NCI-H1930 (cell line): ENCODE measurements at places on chromosomes 5 and 9.
A peak's percentile ranks its signal among the peaks of the same experiment; 100 is the strongest.

DNA sequence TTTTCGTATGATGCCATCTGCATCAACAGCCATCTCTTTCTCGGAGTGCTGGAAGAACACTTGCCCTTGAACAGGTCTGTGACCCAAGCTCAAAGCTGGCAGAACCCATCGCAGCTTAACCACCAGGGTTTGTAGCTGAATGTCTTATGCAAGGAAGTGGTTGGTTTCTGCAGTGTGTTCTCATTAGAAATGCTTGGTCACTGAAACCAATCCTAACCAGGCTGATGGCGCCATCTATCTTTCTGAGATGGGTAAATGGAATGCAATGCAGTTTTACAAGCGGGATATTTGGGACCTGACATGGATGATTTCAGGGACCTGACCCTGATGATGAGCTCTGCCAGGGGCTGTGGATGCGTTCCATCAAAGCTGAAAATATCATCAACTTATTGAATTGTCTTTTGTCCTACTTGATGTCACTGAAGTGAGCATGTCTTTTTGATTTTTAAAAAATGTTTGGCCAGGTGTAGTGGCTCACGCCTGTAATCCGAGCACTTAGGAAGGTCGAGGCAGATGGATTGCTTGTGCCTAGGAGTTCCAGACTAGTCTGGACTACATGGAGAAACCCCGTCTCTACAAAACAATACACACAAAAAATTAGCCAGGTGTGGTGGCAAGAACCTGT, 28.7 kb downstream of the DMRT3 start:
- DNase-seq, result peak; percentile 53

DNA sequence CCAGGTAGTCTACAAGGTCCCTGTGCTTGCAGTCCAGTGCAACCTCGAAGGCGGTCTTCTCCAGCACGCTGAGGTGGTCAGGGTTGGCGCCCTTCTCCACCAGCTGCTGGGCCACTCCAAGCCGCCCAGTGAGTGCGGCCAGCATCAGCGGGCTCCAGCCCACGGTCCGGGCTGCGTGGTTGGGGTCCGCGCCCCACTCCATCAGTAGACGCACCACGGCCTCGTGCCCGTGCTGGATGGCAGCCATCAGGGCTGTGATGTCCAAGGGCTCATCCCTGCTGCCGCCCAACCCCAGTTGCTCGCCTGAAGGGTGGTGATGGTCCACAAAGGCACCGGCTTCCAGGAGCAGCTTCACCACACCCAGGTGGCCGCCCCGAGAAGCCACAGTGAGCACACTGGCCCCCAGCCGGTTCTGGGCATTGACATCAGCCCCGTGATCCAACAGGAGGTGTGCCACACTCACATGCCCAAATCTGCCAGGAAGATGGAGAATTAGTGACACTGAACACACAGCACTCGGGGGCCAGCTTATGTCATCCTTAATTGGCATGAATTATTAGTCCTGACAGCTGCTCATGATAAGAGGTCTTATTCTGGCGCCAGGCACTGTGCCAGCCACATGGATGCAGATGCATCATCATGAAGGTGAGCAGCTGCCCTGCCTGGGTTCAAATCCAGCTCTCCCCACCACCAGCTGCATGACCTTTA, 6.1 kb downstream of the ANKS6 start:
- no peak for DNase-seq

- DNase-seq, result no peak
Measured at GRCh38 chr5:126100767-126101166, 322.4 kb upstream of the GRAMD2B start.

DNA sequence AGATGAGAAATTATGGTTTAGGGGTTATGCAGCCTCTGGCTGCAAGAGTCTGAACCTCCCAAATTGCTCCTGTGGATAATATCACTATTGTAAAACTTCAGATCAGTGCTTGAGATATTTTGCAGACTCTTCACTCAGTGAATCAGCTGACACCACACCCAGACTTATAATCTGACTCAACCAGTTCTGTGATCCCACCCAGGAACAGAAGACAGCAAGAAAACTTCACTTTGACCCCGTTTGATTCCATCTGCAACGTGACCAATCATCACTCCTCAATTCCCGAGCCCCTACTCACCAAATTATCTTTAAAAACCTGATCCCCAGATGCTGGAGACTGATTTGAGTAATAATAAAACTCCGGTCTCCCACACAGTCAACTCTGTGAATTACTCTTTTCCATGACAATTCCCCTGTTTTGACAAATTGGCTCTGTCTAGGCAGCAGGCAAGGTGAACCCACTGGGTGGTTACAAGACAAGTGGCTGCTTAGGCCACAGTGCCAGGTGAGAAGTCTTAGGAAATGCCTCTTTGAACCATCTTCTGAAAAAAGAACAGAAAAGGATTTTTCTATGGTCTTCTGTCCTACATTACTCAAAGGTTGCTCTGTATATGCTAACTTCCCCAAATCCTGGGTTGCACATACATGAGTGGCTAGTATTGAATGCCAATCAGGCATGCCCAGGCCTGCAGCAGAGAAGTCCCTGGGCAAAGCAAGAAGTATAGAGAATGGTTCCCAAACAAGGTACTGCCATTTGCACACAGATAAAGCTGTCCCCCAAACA, 588.0 kb downstream of the PRELID2 start:
- no peak for DNase-seq

DNA sequence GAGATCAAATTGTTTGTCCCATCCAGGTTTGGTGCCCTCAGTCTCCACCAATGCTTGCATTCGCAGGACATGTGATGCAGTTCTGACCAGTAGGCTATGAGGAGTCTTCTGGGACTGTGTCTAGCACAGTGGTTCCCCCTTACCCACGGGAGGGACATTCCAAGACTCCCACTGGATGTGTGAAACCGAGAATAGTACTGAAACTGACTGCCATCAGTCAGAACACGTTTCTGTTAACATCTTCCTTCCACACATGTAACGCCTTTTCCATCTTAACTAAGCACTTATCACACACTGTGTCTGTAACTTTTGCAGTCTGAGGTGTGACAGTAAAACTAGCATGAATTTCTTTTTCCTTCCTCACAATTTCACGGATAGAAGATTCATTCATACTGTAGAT, 74.7 kb downstream of the PTTG1 start:
- DNase-seq, result no peak
